ENCODE measurements at places on chromosomes 1 and 21.
A peak's percentile ranks its signal among the peaks of the same experiment; 100 is the strongest.

DNA sequence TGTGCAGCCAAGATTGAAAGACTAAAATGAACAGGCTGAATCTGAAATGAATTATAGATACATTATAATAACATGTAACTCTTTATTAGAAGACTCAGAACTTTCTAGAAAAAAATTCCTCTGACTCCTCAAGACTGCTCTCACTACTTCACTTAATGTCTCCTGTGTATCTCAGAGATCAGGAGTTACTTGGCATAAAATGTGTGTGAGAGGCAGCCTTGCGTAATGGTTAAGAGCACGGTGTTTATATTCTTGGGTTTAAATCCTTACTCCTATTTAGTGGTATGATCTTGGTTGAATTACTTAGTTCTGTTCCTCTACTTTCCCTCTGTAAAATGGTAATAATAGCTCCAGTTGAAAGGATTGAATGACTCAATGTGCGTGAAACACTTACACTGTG lies 634.9 kb downstream of the LTN1 start:
- no peak for DNase-seq

DNA sequence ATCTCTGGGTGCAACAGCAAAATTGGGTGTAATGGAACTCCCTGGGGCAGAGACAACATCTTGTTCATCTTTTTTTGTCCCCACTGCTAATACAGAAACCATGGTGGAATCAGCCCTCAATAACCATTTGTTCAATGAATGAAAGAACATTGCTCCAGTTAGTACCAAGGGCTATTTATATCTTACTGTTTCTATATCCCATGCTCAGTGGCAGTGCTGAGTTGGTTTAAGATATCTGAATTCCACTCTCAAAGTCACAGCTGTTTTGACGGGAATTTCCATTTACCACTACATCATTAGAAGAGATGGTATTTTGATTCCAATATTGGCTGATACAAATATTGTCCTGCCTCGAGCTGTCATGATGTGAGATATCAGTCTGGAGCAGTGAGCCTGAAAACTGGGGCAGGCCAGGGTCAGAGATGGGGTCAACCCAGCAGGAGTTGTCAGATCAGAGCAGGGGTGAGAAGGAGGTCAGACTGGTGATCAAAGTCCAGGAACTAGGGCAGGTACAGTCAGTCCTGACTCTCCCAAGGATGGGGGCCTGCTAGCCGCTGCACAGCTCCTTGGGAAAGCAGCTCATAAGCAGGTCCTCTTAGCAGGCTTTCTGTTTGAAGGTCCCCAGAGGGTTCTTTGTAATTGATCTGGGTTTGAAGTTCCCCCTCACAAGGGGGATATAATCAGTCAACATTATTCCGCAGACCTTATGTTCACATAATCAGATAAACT lies 5.8 kb upstream of the PHC2 start:
- peak; percentile 78 for DNase-seq

GRCh38 chr1:3914331-3914851 lies 14.3 kb upstream of the C1orf174 start:
- DNase-seq: no peak

GRCh38 chr1:186093437-186093836 lies 281.6 kb downstream of the TPR start:
- no peak for DNase-seq

- no peak for DNase-seq
These were observed 694 bp upstream of the MRPL9 start for GRCh38 chr1:151763990-151764389.

DNA sequence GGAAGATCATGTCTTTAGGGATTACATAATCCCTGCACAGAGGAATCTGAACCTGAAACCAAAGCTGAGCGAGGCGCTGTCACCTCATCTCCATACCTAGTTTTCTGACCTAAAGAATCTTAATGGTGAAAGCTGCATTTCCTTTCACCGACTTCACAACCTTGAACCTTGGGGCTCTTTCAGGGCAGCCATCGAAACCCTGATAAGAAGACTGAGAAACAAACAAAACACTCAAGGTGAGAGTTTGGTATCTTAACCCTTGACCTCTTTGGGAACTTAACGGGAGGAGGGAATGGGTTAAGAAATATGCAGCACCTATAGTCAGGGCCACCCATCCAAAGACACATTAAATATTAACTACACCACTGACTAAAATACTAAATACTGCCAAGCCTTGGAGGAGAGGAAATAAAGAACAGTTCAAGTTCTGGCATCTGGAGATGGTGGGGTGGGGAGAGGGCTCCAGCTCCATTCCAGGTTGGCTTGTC lies 2.0 kb downstream of the C1orf116 start:
- no peak for DNase-seq

- DNase-seq: no peak
These were observed 1.2 kb downstream of the PPP1R8 start for GRCh38 chr1:27831568-27832410.

- DNase-seq: no peak
These were observed 7.4 kb downstream of the DNAJC11 start for GRCh38 chr1:6694121-6694713.

- no peak for DNase-seq
These were observed 65.3 kb upstream of the COL6A1 start for GRCh38 chr21:45916011-45916840.

All from WERI-Rb-1 (cell line).